ENCODE measurements at places on chromosomes 1 and 21.

DNA sequence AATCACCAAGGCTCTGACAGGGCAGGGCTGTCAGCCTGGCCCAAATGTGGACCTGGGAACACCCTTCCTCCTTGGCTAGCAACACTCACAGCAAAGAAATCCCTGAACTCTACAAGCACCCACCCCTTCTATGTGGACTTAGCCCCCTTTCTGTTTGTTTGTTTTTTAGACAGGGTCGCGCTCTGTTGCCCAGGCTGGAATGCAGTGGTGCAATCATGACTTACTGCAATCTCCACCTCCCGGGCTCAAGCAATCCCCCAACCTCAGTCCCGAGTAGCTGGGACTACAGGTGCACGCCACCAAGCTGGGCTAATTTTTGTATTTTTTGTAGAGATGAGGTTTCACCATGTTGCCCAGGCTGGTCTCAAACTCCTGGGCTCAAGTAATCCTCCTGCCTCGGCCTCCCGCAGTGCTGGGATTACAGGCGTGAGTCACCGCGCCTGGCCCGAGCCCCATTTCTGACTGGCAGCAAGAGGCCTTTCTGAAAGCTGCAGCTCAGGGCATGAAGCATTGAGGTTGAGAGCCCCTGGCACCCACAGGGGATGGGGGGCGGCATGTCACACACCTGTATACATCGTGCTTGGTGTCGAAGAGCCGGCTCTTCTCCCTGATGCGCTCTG lies 16.2 kb downstream of the RIPK4 start:
- peak overlapping the region; percentile 68 for H3K27ac ChIP-seq
- peaks cover 59% of the 10 kb centered on the region for H3K4me1 ChIP-seq
- no peaks in the 10 kb centered on the region for H3K27me3 ChIP-seq
- H3K4me3 ChIP-seq, result no peak overlapping the region

GRCh38 chr1:153355445-153356071 lies 2.1 kb upstream of the S100A9 start:
- H3K27ac ChIP-seq, result peak overlapping the region; percentile 98
- peaks cover 42% of the 10 kb centered on the region for H3K4me1 ChIP-seq
- H3K27me3 ChIP-seq, result no peaks in the 10 kb centered on the region

- H3K27ac ChIP-seq, result no peak overlapping the region
- H3K27me3 ChIP-seq, result no peaks in the 10 kb centered on the region
- no peak for DNase-seq
- H3K36me3 ChIP-seq, result no peaks in the 10 kb centered on the region
- no peak overlapping the region for H3K4me3 ChIP-seq
- peaks cover 2% of the 10 kb centered on the region for H3K4me1 ChIP-seq
Measured at GRCh38 chr1:147815503-147815902, 55.1 kb upstream of the GJA5 start.

DNA sequence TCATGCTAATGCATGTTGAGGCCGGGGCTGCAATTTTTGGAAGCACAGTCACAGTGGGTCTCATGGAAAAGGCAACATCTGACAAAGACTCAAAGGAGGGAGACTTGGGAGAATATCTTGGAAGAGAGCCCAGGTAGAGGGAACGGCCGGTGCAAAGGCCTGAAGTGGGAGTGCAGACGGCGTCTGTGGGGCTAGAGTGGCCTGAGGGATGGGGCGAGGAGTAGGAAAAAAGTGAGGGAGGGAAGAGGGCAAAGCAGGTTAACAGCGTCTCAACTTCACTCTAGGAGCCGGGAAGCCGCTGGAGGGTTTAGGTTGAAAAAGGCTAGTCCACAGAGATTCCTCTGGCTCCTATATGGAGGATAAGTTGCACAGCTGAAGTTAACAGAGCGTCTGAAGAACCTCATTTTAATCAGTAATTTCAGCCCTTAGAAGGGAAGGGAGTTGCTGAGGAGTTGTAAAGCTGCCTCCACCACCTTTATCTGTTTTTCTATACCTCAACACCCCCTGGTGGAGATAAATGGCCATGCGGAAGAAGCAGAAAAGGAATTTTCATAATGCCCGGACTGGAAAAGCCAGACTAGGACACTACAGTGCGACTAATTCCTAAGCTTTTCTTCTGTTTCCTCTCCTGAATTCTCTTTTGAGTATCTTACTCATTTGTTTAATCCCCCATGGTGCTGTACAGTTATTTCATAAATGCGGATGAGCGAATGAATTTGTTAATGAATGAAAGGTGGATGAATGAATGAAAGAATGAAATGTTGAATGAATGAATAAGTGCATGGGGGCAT lies 78.7 kb upstream of the ZNF281 start:
- H3K36me3 ChIP-seq, result no peaks in the 10 kb centered on the region
- DNase-seq, result peak; percentile 68
- no peak overlapping the region for H3K27ac ChIP-seq
- no peaks in the 10 kb centered on the region for H3K27me3 ChIP-seq
- peaks cover 24% of the 10 kb centered on the region for H3K4me1 ChIP-seq

DNA sequence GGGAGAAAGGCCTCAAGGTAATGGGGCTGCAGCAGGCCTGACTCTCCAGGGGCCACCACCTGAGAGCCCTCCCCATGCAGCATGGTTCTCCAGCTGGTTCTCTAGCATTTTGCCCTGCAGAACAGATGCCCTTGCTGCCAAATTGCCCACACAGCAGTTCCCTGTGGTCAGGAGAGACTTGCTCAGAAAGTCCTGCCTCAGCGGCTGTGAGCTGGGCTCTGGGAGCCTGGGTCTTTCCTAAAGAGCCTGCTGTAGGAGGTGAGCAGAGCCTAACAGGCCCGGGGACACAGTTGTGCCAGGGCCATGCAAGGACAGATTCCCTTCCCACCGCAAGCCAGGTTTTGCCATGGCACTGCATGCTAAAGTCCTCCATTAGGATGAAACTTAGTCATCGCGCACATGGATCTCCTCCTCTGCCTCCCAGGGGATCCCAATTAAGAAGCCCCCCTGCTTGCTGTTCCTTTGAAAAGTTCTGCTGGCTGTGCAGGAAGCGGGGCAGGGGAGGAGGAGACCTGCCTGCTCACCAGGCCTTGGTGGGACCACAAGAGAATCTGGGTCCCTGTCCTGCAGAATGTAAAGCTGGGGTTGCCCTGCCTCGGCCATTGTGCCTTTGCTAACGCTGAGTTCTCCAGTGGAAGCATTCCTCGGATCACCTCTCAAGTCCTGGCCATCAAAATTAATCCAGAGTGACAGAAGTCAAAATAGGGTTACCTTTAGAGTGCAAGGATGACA lies 21.4 kb downstream of the TEX35 start:
- no peaks in the 10 kb centered on the region for H3K27me3 ChIP-seq
- no peaks in the 10 kb centered on the region for H3K36me3 ChIP-seq
- H3K4me1 ChIP-seq, result peaks cover 68% of the 10 kb centered on the region
- no peak overlapping the region for H3K4me3 ChIP-seq
- DNase-seq, result no peak

GRCh38 chr1:185914089-185914488 lies 179.9 kb downstream of the HMCN1 start:
- H3K27ac ChIP-seq, result no peak overlapping the region
- no peaks in the 10 kb centered on the region for H3K4me1 ChIP-seq
- H3K27me3 ChIP-seq, result no peaks in the 10 kb centered on the region
- no peak overlapping the region for H3K4me3 ChIP-seq

DNA sequence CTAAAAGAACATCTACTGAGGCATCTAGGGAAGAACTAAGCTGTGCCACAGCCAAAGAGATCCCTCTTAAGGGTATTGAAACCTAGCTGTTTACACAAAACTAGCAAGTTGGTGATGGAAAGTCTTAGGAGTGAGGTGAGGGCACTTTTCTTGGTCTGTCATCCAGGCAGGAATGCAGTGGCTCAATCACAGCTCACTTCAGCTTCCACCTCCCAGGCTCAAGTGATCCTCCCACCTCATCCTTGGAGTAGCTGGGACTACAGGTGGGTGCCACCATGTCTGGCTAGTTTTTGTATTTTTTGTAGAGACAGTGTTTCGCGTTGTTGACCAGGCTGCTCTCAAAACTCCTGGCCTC lies 2.4 kb downstream of the PLEKHO1 start:
- H3K27me3 ChIP-seq, result no peaks in the 10 kb centered on the region
- no peak overlapping the region for H3K4me3 ChIP-seq
- DNase-seq, result no peak
- no peak overlapping the region for H3K27ac ChIP-seq

GRCh38 chr1:112991402-112992120 lies 35.6 kb upstream of the SLC16A1 start:
- no peaks in the 10 kb centered on the region for H3K4me1 ChIP-seq
- H3K4me3 ChIP-seq, result no peak overlapping the region
- no peaks in the 10 kb centered on the region for H3K27me3 ChIP-seq
- no peak overlapping the region for H3K27ac ChIP-seq
- no peaks in the 10 kb centered on the region for H3K36me3 ChIP-seq

GRCh38 chr1:157004327-157004726 lies 41.2 kb downstream of the ARHGEF11 start:
- H3K4me3 ChIP-seq, result no peak overlapping the region
- H3K4me1 ChIP-seq, result peaks cover 13% of the 10 kb centered on the region
- no peaks in the 10 kb centered on the region for H3K36me3 ChIP-seq
- no peaks in the 10 kb centered on the region for H3K27me3 ChIP-seq
